Activated CD8-positive, alpha-beta memory T cell treated with anti-CD3 and anti-CD28 coated beads, Interleukin-2, amount 10 ng/mL, durations not matched to agents 7 days and 5 days (primary cell): ENCODE measurements at places on chromosomes 7 and 10.
A peak's percentile ranks its signal among the peaks of the same experiment; 100 is the strongest.

GRCh38 chr7:37031571-37032257 is 307.4 kb upstream of the AOAH start:
- peak; percentile 49 for DNase-seq

- DNase-seq: no peak
Measured at GRCh38 chr7:67923286-67923685, 926.7 kb downstream of the TYW1 start.

GRCh38 chr7:5429253-5429856 is 5.7 kb upstream of the TNRC18 start:
- no peak for DNase-seq

GRCh38 chr7:16144361-16144760 is 277.0 kb downstream of the CRPPA start:
- DNase-seq: no peak

DNA sequence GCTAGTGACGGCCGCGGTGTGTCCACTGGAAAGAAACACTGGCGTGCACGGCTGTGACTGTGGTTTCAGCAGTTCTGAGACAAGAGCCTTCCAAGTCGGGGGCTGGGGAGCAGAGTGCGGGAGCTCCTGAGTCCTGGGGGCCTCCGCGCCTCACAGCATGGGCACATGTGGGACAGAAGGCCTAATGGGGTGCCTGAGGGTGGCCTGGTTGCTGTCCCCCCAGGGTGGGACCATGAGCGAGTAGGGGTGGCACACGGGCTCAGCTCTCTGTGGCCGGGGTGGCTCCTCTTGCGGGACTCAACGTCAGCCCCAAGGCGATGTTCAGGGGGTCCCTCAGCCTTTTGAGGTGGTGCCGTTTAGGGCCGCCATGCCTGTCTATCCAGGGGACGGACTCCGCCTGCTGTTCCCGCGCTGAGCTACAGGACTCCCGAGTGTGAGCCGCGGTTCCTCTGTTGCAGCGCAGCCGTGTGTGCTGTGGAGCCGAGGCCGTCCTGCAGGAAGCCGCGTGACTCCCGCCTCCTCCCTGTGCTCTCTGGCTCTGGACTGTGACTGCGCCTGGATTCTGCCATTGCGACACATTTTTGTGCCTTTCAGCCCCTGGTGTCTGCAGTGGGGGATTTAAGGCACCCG is 23.5 kb upstream of the CHST12 start:
- DNase-seq: no peak

DNA sequence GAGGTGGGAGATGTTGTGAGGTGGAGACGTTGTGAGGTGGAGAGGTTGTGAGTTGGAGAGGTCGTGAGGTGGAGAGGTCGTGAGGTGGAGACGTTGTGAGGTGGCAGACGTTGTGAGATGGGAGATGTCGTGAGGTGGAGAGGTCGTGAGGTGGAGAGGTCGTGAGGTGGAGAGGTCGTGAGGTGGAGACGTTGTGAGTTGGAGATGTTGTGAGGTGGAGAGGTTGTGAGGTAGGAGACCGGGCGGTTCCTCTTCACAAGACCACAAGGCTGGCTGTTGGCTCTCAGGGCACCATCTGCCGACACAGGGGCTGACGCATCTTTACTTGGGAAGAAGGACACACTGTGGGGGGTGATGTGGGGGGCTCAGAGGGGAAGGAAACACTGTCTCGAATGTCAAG is 34.7 kb upstream of the SHH start:
- DNase-seq: no peak
